ENCODE measurements at places on chromosomes 16 and 17.

GRCh38 chr16:64392456-64392855 is 729.4 kb downstream of the CDH11 start:
- DNase-seq = no peak

- no peak for DNase-seq
Observed at GRCh38 chr16:65106757-65107156, 15.1 kb downstream of the CDH11 start.

DNA sequence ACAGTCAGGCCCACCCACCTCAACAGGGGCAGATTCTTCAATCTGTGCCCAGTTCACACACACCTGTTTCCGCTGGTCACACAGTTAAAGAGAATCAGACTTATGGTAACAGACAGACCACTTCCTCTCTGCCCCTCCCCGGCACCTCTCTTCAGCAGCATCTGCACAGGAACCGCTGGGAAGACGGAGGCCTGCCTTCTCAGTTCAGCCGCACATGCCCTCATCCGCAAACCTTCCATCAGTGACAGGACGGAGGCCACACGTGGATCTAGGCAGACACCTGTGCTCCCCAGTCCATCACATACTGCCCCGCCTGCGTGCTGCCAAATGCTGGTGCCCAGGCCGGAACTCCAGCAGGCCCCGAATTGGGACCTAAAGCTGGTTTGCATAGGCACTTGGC is 10.3 kb downstream of the PHB1 start:
- DNase-seq = no peak

DNA sequence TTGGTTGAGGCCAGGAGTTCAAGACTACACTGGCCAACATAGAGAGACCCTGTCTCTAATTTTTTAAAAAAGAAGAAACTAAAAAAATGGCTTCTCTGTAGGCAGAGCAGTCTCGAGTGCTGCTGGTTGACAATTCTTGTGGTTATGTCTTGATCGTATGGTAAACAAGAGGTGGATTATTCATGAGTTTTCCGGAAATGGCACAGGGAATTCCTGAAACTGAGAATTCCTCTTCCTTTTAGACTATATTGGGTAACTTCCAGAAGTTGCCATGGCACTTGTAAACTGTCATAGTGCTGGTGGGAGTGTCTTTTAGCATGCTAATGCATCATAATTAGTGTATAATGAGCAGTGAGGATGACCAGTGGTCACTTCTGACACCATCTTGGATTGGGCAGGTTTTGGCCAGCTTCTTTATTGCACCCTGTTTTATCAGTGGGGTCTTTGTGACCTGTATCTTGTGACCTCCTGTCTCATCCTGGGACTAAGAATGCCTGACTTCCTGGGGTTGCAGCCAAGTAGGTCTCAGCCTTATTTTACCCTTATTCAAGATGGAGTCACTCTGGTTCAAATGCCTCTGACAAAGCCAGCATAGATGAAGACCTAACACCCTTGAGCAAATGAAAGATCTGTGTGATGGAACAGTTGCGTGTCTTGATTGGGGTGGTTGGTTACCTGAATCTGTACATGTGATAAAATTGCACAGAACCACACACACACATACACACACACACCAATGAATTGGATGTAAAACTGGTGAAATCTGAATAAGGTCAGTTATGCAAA is 30.2 kb downstream of the BMERB1 start:
- DNase-seq = no peak

DNA sequence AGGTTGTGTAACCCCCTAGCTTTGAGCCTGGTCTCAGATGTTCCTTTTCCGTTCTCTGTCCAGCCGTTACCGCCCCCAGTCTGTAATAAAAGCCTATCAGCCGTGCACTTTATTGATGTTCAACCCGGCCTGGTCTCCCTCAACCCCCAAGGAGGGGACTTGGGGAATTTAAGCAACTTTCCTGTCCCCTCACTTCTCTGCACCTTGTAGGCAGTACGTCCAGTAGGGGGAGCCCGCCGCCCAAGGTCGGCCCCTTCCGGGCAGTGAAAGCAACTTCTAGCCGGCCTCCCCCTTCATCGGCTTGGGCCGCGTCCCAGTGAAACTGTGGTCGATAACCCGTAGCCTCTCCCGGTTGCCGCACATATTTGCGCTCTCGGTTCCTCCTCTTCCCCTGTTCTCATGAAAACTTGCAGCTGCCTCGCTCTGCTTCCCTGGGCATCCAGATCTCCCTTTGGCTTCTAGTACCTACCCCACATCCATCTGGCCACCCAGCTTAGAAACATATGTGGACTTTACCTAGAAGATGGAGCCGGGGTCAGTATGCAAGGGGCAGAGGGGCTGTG is 7.9 kb downstream of the PNPO start:
- peak; percentile 90 for DNase-seq

DNA sequence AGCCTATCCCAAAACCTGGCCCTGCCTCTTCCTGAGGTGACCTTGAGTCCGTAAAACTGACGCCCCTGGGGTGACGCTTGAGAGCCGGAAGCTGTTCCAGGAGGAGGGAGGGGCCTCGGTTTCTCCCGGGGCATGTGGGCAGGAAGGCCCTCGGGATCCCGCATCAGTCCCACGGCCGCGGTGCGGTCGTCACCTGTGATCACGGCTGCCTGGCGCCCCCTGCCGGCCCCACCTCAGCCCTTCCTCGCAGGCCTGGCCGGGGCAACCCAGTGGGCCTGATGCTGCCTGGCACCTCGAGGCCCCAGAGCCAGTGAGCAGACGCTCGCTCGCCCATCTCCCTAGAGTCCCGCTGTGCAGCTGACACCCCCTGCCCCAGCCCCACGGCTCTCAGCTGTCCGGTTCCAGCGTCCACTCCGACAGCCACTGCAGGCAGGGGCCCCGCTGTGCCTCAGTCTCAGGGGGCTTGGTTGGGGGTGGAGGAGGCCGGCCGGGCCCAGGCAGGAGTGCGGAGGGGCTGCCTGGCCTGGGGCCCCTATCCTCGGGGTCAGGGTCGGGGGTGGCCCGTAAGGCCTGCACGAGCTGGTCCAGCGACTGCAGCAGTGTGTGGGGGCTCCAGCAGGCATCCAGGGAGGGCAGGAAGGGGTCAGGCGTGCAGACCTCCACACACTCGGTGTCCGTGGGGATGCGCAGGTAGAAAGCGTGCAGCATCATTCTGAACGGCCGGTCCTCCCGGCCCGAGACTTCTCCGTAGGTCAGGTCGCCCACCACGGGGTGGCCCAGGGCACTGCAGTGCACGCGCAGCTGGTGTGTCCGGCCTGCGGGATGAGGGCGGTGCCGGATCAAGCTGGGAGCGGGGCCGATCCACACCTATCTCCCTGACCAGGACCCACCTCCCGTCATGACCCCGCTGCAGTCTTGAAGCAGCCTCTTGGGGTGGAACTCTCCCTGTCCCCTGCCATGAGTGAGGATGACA is 2.3 kb downstream of the RPUSD1 start:
- DNase-seq = peak; percentile 66

DNA sequence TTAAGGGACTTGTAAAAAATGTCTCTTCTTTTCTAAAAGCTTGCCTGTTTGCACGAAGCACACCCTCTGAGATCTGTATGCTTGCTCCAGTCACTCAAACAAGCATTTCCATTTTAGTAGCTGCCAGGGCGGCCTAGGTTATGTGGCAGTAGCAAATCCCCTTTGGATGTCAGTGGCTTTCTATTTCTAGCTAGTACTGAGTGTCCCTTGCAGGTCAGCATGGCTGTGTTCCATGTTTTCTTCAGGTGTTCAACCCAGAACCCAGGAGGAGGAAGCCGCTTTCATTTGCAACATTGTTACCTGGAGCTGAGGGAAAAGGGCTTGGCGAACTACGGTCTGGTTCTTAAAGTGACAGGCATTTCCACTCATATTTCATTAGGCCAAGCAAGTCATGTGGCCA is 36.4 kb downstream of the FOXL1 start:
- DNase-seq = no peak

DNA sequence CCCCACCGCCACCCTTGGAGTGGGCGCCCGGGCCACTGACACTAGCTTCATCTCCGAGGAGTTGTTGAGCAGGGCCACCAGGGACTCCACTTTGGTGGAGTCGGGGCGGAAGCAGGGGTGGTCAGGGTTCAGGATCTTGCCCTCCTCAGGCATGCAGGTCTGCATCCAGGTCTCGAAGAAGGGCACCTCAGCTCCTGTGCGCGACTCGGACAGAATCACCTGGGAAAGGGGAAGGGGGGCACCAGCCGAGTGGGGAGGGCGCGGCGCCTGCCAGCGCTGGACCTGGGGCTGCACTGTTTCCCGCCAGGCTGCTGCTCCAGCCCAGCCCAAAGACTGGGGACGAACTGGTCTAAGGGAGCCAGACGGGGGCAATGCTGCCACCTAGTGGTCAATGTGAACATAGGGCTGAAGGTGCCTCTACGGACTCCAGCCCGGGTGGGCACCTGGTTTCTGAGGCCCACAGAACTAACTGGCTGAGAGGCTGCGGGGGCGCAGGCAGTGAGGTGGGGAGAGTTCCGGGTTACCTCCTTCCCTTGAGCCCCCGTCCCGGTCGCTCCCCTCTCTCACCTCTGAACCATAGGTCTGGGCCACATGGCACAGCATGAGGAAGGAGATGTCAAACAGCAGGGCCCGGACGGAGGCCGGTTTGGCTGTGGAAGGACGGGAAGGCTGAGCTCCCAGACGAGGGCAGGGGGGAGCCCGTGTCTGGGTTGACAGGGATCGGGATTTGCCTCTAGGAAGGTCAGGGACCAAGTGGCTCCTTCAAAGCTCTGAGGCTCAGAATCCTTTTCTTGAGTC is 11.8 kb downstream of the CSF3 start:
- peak; percentile 79 for DNase-seq

- no peak for DNase-seq
Observed at GRCh38 chr16:69283851-69284250, 27.3 kb upstream of the VPS4A start.

DNA sequence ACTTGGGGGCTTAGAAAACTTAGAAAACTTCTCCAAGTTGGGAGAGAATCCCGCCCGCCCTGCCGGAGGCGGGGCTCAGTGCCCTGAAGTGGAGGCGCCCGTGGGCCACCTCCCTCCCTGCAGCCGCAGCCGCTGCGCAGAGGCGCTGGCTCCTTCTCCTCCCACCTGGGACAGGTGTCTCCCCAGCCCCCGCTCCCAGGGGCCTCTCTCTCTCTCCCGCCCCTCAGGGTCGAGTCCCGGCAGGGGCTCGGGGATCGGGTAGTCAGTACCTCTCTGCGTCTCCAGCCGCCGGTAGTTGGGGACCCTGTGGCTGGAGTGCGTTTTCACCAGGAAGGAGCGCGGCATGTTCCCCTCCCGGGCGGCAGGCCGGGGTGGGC is 257 bp downstream of the SNAI3 start:
- DNase-seq = no peak

DNA sequence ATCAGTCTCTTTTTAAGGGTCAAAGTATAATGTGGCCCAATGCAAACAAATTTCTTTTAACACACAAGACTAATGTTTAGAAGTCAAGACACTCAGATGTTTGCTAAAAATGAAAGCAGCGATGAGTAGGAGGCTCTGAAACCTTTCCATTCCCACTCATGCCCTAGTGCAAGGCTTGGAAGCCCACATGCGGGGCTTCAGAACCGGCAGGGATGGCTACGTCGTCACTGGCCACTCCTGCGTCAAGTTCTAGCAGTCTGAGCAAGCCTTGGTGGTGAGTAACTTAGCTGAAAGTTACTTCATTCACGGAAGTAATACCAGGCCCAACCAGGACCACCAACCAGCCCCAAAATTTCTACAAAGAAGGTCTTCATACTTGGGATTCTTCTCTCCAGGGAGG is 14.8 kb upstream of the TMED6 start:
- DNase-seq = no peak

GRCh38 chr17:20010099-20010863 is 1.1 kb downstream of the SPECC1 start:
- peak; percentile 28 for DNase-seq

Data from left ventricle myocardium inferior (tissue), 1 donor.